ENCODE measurements at places on chromosomes 5 and 9.

DNA sequence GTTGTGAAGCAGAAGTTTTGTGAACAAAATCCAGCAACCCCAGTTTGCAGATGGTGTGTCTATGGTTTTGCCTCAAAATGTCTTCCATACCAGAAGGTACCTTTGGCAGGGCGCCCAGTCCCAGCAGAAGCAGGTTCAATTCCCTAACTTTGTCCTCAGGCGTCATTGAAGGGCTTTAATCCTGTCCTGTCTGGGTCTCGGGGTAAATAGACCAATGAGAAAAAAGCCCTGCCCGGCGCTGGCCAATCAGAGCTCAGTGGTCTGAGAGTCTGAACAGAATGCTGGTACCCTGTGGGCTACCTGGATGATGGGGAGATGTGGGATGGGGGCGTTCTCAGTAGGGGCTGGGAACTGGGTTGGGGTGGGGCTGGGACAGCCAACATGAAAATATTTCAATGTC, 6.2 kb upstream of the ST6GALNAC4 start:
- DNase-seq = no peak

DNA sequence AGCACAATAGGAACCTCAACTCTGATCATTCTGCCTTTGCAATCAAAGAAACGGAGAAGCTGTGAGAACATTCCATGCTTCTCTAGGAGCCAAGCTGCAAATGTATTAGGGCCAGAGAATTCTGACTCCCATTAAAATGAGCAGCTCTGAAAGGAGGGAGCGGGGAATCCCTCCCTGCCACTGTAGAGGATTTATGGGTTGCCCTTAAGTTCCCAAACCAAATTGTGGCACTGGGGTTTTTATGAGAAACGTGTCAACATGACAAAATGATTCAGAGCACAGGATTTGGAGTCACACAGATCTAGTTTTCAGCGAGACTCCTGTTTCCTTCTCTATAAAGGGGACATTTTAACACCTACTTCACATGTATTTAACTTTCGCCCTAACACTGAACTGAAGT, 1.8 kb downstream of the IL6ST start:
- DNase-seq = peak; percentile 62

- no peak for DNase-seq
These were observed 15.7 kb downstream of the BDP1 start for GRCh38 chr5:71471193-71471592.

DNA sequence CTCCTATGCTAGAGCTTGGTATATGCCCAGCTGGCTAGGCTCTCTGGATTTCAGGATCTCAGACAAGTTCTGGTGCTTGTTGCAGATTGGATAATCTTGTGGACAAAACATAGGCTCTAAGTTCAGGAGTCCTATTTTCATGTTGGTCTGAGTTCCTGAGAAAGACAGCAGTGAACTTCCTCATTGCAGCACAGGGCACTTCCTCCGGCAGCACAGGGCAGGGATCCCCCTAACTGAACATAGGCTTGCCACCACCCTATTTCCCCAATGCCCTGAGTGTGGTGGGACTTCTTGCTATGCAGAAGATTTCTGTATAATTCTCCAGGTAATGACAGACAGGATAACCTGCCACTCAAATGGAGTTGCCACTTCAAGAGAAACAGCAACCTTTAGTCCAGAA, 220.1 kb downstream of the PIK3R1 start:
- peak; percentile 73 for DNase-seq

GRCh38 chr5:67643536-67643935, 446.9 kb upstream of the CD180 start:
- no peak for DNase-seq

GRCh38 chr5:146111409-146111808, 6.0 kb upstream of the PLAC8L1 start:
- no peak for DNase-seq

DNA sequence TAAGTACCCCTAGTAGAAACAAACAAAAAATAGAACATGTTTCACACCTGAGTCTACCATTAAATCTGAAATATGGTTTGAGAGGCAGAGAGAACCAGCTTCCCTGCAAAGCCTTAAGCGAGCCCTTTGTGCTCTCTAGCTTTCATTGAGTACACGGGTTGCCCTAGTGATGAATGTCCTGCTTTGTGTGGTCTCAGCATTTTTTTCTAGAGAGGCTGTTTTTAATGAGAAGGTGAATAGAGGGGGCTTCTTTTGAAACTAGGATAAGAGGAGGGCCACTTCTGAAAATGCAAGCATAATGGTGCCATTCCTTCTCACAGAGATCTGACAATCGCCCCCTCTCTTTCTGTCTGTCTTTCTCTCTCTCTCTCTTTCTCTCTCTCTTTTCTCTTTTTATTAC, 131.3 kb downstream of the MACIR start:
- DNase-seq = no peak

- no peak for DNase-seq
These were observed 1.8 kb downstream of the PDLIM4 start for GRCh38 chr5:132259069-132259851.

DNA sequence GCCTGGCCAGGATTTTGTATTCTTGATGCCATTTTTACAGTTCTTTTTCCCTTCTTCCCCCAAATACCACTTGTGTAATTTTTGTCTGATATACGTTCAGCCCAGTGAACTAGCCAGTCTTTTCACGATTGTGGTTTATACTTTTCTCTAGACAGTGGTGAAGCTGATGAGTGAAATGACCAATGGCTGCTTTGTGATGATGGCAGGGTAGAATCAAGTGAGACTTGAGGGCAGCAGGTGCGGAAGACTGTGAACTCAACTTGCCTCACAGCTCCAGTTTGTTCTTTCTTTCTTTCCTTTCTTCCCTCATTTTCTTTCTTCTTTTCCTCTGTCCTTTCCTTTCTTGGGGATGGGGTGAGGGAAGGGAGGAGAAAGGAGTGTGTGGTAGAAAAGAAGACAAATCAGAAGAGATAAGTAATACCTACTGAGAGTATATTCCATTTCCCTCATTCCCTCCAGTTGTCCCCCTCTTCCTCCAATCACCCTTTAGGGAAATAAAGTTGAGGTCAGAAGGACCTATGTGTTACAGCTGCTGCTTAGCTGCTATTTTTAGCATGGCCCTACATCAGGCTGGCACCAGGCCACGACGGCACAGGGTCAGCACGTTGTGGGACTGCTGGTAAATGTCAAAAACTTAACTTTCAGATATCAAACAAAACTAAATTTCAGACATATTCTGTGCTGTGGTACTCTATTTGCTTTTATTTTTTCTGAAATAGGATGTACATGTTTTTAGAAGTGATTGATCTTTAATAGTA, 12.3 kb downstream of the ZSWIM6 start:
- peak; percentile 18 for DNase-seq

- peak; percentile 65 for DNase-seq
These were observed at the start of gene CCNO for GRCh38 chr5:55232985-55233928. Gene CCNO (minus strand): TSS chr5:55233608. CDS start chr5:55233523, 85 bp downstream.

GRCh38 chr9:112867275-112867991, 23.2 kb downstream of the SLC46A2 start:
- DNase-seq = peak; percentile 82

DNA sequence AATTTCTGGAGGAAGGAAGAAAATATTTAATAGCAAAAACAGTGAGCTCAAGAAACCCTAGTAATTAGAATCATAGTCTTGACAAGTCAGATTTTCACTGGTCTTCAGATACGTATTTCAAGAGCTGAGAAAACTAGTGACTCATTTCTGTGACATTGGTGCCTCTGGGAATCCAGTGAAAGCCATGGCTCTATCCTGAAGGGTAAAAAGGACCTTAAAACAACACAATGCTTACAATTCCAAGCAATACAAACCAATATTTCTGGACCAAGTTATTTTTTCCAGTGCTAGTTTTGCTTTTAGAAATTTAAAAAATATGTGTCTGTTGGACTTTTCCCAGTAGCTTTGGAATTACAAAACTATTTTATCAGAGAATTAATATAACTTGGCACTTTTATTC, 140.3 kb downstream of the LPAR1 start:
- no peak for DNase-seq

- DNase-seq = no peak
These were observed 22.1 kb downstream of the MRRF start for GRCh38 chr9:122286764-122287163.

- DNase-seq = no peak
These were observed 109.1 kb downstream of the EGFLAM start for GRCh38 chr5:38367410-38367809.

- DNase-seq = no peak
These were observed 27.4 kb downstream of the KIAA1191 start for GRCh38 chr5:176334031-176334770.

- no peak for DNase-seq
These were observed 273.5 kb upstream of the IRX2 start for GRCh38 chr5:3024976-3025375.

GRCh38 chr9:88932766-88933165, 58.5 kb upstream of the S1PR3 start:
- no peak for DNase-seq

DNA sequence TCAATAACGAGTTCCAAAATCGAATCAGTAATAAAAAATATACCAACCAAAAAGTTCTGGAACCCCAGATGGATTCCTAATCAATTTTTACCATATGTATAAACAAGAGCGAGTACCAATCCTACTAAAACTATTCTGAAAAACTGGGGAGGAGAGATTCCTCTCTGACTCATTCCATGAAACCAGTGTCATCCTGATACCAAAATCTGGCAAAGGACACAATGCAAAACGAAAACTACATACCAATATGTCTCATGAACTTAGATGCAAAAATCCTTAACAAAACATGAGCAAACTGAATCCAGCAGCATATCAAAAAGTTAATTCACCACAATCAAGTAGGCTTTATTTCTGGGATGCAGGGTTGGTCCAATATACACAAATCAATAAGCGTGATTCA, 30.5 kb upstream of the MACIR start:
- no peak for DNase-seq

GRCh38 chr5:95673081-95673480, 9.7 kb downstream of the SPATA9 start:
- no peak for DNase-seq

- DNase-seq = no peak
These were observed 62.0 kb upstream of the ICE1 start for GRCh38 chr5:5360363-5360940.

DNA sequence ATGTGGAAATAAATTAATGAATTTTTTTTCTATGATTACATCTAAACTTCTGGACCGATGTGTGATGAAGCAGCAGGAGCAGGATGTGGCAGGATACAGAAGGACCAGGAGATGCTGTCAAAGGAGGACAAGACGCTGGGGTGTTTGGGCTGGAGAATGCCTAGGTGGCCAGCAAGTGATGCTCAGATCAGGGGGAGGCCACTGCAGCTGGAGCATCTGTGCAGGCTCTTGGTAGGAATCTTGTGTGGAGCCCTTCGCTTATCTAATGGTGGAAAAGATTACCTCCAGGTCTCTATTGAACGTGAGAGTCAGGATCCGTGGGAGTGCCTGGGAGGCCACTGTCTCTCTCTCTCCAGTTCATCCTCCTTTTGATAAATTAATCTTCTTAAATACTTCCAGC, 79.8 kb downstream of the MRPL36 start:
- no peak for DNase-seq

DNA sequence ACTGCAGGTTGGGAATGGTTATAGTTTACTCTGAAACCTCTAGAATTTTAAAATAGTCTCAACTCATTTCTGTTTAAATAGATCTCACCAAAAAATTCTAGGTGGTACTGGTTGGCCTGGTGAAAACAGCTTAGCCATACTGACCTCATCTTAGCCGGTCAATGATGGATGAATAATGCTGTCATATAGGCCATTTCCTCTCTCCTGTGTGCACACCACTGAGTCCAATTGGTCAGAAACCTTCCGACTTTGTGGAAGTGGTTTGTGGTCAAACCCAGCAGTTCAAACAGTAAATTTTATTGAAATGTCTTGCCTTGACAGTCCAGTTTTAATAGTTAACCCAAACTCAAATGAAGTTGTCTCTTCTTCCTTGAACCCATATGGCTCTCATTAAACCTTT, 98.6 kb downstream of the GIN1 start:
- peak; percentile 13 for DNase-seq

DNA sequence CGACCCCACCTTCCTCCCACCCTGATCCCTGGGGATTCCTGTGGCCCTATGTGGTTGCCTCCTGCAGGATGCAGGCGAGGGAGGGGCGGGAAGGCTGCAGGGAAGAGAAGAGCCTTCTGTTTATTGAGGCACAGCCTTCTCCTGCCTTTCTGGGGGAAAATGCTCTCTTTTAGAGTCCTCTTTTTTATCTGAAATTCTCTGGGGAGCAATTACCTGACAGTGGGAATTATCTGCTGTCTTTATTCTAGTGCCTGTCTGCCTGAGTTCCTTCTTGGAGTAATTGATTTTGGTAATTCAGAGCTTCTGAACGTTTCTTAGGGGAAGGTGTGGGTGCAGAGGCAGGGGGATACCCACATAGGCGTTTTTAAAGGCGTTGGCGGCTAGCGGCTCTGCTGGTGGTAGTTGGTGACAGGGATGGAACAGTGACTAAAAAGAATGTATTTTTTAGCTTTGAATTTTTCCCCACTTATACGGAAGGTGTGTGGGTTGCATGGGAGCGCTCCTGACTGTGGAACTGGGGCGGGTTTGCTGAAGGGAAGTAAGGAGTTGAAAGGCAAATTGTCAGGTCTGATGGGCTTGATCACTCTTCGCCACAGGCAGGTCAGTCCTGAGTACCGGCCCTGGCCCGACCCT, 35.2 kb upstream of the DAB2IP start:
- DNase-seq = no peak

DNA sequence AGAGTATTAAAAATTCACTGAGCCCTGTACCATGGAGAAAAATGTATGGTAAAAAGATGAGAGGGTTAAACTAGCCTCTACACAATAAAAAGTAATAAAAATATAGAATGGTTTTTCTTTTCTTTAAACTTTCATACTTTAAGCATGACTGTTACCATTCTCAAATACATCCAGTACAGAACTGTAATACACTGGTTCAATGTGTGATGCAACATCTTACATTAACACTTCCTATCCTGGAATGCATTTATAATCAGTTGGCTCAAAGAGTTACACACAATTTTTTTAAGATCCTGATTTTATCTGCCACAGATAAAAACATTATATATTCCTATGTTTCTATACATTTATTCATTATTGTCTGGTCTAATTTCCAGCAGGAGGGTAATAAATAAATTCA, 4.7 kb downstream of the GNAQ start:
- DNase-seq = no peak

- DNase-seq = peak; percentile 6
These were observed 14.5 kb upstream of the SPINK7 start for GRCh38 chr5:148297731-148298130.

- peak; percentile 38 for DNase-seq
These were observed 23.8 kb upstream of the ZNF622 start for GRCh38 chr5:16489322-16489791.

- DNase-seq = no peak
These were observed 114.6 kb upstream of the LRRTM2 start for GRCh38 chr5:138989720-138990119.

- no peak for DNase-seq
These were observed 12.5 kb downstream of the SH3RF2 start for GRCh38 chr5:145948921-145949320.

Data from suppressor macrophage treated with lipopolysaccharide for 4 hours (primary cell).